Memory B cell (primary cell): ENCODE measurements at places on chromosomes 11 and 22.

DNA sequence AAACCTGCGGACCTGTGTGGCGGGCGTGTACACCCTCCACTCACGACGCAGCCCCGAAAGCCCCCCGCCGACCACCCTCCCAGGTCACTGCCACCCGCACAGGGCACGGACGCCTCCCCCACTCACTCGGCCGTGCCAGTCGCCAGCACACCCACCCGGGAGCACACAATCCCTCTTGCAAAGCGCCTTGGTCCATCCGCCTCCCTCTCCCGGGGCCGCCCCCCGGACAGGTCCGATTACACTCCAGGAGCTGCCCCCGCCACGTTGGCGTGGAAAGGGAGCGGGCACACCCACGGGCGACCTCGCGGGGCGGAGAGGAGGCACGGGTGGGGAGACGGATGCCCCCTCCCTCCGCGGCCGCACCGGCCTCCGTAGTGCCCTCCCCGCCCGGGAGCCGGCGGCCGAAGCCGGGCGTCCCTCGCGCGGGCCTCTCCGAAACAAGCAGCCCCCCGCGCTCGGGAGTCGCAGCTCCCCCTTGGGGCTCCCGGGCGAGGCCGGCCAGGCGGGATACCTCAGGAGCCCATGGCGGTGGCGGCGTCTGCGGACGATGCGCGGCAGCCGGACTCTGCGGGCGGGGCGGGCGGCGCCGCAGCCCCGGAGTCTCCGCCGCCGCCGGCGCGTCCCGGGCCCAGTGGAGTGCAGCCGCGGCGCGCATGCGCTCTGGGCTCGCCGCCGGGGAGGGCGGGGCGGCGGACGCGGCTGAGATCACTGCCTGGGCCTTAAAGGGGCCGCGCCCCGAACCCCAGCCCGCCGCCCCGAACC, at the start of gene TMEM184B:
TMEM184B (minus strand) TSS at position 638 of the 762 bp plus-strand sequence. CDS start 25,049 bp downstream, outside the sequence.
- DNase-seq, result peak; percentile 79

DNA sequence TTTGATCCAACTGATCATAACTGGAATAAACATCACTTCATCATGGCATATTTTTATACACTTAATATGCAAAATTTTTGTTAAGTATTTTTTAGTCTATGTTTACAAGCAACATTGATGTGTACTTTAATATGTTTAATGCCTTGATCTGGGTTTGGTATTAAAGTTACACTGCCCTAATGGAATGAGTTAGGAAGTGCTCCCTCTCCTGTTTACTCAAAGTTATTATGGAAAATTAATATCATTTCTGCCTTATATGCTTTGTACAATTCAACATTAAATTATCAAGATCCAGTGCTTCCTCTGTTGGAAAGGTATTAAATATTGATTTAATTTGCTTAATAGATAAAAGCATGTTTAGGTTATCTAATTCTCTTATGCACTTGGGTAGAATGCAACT, 927.3 kb upstream of the RAG2 start:
- DNase-seq, result no peak

DNA sequence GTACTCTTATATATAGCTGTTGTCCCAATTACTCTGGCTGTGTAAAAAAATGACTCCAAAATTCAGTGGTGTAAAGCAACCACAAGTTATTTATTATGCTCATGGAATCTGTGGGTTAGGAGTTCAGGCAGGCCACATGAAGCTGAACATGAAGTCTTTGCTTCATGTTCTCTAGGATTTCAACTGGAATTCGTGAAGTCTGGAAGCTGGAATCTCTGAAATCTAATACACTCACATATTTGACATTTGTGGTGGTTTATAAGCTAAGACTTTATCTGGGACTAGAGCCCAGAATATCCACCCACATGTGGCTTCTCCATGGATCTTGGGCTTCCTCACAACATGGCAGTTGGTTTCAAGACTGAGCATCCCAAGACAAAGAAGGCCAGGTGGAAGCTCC, 430.6 kb downstream of the MIAT start:
- DNase-seq, result no peak

GRCh38 chr11:123377355-123377754, 52.7 kb upstream of the GRAMD1B start:
- DNase-seq, result no peak

GRCh38 chr11:62048100-62048499, 75.7 kb upstream of the INCENP start:
- DNase-seq, result no peak

DNA sequence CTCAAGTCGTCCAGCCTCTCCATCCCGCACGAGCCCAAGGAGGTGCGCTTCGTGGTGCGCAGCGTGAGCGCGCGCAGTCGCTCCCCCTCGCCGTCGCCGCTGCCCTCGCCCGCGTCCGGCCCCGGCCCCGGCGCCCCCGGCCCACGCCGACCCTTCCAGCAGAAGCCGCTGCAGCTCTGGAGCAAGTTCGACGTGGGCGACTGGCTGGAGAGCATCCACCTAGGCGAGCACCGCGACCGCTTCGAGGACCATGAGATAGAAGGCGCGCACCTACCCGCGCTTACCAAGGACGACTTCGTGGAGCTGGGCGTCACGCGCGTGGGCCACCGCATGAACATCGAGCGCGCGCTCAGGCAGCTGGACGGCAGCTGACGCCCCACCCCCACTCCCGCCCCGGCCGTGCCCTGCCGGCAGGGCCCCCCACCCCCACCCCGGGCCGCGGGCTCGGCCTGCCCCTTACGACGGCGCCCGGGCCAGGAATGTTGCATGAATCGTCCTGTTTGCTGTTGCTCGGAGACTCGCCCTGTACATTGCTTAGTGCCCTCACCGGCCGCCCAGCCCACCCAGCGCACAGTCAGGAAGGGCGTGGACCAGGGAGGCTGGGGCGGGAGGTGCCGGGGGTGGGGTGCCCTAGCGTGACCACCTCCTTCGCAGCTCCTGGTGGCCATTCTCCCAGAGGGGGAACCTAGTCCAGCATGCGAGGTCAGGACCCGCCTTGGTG, 6.9 kb upstream of the ACR start:
- no peak for DNase-seq

GRCh38 chr11:120261321-120261720, 21.4 kb downstream of the POU2F3 start:
- no peak for DNase-seq

DNA sequence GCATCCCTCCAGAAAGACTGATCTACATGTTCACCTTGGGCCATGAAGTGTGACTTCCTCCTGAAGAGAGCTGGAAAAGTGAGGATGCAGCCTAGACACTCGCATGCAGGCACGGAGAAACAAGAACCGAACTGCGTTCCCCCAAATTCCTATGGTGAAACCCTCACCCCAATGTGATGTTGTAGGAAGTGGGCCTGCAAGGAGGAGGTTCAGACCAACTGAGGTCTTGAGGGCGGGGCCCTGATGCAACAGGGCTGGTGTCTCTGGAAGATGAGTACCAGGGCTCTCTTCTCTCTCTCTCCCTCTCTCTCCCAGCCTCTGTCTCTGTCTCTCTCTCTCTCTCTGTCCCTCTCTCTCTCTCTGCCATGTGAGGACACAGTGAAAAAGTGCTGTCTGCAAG, 501.1 kb downstream of the BRD1 start:
- DNase-seq, result no peak

DNA sequence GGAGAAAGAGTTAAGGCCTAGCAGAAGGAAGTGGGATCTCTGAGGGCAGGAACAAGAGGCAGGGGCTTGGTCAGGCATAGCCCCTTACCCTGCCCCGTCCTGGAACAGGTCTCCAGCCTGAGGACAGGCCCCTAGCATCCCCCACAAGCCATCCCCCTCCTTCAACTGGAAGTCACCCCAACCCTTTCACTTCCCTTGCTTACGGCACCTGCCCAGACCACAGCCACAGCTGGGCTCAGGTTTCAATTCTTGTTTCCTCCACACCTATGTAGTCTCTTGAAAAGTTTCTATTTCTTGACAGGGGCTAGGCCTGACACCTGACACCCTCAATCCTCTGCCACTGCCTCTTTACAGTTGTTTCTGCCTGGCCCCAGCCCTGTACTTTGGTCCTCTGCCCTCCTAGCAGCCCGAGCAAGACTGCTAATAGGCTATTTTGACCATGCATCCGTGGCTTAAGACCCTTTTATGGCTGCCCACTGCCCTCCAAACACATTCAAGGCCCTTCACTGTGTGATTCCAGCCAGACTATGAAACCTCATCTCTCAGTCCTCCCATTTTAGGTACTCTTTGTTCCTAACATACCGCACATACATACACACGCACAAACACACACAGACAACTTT, 10.9 kb upstream of the FCHSD2 start:
- DNase-seq, result peak; percentile 61

DNA sequence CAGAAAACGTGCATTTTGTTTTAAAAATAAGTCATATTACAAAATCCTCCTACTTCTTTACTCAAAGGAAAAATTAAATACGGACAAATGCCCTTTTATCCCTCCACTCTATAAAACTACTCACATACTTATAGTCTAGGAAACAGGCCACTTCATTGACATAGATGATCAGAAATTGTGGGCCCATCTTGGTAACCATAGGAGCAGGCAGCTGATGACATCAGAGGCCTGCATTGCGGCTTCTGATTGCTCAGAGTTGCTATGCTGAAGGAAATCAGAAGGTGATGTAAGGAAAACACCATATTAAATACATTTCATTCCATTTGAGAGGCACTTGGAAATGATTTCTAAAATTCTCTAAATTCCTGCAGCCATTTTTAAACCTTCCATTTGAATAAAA, 27.0 kb downstream of the FAM76B start:
- no peak for DNase-seq

DNA sequence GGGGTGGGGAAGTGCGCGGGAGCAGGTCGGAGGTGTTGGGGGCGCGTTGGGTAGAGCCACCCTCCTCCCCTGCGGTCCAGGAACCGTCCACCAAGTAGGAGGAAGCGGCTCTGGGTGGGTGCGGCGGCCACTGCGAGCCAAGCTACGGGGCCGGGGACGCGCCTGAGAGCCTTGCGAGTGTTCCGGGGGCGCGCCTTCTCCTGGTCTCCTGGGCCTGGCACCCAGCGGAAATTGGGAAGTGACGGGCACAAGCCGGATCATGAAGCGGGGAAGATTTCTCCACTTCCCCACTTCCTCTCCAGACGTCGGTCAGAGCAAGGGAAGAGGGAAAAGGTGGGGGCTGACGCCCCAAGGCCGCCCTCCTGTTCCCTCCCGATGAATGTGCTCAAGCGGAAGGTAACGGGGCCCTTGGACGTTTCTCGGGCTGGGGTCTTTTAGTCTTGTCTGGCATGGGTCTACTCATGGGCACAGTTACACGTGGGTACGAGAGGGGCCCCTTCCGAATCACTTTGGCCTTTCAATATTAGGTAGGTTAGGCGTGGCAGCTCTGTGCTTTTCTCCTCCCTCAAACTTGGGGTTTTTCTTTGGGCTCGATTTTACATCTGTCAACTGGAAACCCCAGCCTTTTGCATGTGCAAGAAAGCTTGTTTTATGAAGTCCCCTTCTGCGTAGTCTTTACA, 865 bp downstream of the RBM14 start:
- no peak for DNase-seq

DNA sequence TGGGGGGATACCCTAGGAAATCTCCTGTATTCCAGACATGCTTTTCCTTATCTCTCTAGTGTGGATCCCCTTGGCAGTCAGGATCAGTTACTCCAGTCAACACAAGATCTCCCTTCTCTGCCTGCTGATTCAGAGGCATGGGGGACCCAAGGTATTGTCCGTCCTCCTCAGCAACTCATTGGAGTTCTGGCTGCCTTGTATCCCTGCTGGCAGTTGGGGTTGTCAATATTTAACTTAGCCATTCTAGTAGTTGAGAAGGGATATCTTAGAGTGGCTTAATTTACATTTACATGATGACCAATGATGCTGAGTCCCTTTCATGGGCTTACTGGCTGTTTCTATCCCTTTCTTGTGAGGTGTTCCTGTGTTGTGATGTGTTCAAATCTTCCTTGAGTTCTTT, 74.2 kb downstream of the GRK3 start:
- no peak for DNase-seq

- no peak for DNase-seq
Measured at GRCh38 chr11:44535191-44535980, 30.1 kb upstream of the CD82 start.

- no peak for DNase-seq
Measured at GRCh38 chr11:61679296-61679695, 895 bp upstream of the DAGLA start.

DNA sequence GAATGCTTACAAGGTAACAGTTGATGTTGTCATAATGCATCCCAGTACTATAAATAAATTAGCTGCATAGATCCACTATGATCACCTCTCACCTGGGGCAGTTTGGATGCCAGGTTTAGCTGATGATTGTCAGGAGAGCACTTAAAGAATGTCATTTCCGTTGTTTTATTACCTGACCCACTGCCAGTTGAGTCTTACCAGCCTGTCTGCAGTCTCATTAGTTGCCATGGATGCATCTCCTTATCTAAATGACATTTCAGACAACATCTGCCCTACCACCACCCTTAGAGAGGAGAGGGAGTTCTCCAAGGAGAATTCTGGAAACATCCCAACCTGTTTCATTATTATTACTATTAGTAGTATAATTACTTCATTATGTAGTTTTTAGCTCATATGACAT, 339.1 kb upstream of the API5 start:
- no peak for DNase-seq

GRCh38 chr11:78061088-78061920, 2.4 kb upstream of the THRSP start:
- no peak for DNase-seq

- DNase-seq, result no peak
Measured at GRCh38 chr11:47215366-47215910, 664 bp downstream of the DDB2 start.

DNA sequence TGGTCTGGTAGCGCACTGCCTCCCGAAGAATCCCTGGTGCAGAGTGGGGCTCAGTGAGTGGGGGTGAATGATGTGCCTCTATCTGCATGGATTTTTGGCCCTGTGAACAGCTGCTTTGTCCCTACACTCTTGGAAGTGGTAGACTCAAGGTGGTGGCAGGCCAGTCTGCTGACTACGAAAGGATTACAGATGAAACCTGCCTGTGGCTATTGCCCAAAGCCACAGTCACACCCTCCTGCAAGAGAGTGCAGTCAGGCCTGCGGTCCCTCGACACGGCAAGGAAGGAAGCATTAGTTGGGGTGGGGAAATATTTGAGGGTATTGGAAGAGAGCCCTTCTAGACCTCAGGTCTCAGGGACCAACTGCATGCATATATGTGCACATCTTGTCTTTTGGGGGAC, 63.7 kb downstream of the DSCAML1 start:
- DNase-seq, result no peak

- DNase-seq, result no peak
Measured at GRCh38 chr11:96277696-96278038, 65.3 kb downstream of the MAML2 start.

- no peak for DNase-seq
Measured at GRCh38 chr11:124882339-124883071, 15.2 kb downstream of the ROBO4 start.

DNA sequence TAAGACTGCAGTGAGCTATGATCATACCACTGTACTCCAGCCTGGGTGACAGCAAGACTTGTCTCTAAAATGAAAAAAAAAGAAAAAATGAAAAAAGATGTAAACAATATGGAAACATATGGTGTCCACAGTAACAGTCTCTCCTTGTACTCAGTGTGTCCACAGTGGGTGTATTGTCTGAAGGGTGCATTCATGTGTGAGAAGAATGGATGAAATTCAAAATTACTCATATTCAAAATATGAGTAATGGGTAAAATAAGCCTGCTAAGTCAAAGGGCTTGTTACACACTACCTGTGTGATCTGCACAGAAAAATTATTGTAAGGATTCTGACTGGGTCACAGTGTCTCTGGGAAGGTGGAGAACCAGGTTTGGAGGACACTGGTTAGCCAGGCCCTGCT, 26.9 kb downstream of the PPFIA1 start:
- DNase-seq, result no peak
